ENCODE measurements at places on chromosomes 6 and 20.

DNA sequence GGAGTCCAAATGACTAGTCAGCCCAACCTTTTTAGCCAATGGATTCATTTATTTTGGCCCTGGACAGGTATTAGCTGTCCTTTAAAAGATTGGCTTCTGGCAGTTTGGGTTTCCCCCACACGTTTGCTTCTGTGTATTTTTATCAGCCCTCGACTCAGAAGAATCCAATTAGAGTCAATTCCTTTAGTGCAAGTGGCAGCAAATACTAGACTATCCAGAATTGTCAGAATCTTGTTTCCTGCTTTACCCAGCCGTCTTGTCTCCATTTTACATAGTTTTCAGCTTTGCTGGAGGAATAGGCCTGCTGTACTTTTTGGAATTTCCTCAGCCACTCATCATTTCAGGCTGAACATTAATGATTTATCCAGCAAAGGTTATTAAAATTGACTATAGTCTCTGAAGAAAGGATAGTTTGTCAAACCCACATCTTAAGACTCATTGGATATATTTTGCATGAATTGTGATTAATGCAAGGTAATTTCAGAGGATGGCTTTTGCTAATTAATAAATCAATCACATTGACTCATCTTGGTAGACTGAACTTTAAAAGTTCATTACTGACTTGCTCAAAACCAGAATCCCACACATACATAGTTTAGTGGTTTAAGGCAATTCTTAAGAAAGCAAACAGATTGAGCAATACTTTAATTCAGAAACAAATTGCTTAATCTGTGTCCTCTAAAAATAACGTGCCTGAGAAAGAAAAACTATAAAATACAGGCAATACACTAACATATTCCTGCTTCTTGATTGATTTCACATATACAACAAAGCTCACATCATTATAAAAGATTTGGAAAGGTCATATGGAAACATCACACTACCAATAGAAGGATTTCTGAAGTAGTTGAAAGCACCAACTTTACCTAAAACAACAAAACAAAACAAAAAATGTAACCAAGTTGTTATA, 62.9 kb upstream of the ZNF217 start:
- no peak for DNase-seq

GRCh38 chr20:64052987-64053840, 3.8 kb upstream of the SOX18 start:
- no peak for DNase-seq

- no peak for DNase-seq
Observed at GRCh38 chr6:163705923-163706322, 291.4 kb downstream of the QKI start.

GRCh38 chr6:17156112-17156921, 54.5 kb downstream of the STMND1 start:
- DNase-seq = peak; percentile 88

DNA sequence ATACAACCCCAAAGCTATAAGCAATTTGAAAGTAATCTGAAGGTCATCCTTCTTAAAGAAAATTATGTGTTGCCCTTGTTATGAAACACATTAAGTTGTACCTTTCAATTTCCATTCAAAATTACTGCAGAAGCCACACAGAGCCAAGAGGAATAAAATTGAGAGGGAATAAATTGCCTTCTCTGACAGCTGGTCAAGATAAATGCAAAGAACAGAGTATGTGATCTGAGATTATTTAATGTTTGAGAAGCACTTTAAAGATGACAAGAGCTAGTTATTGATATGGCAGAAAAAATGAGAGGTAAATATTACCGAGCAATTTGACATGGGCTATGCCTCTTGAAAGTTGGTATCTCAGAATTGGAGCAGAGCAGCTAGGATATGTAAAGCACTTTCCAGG, 61.6 kb downstream of the TRDN start:
- no peak for DNase-seq

GRCh38 chr20:45828589-45828988, 1.5 kb upstream of the TNNC2 start:
- peak; percentile 99 for DNase-seq

GRCh38 chr20:34535857-34536256, 19.6 kb downstream of the DYNLRB1 start:
- no peak for DNase-seq

DNA sequence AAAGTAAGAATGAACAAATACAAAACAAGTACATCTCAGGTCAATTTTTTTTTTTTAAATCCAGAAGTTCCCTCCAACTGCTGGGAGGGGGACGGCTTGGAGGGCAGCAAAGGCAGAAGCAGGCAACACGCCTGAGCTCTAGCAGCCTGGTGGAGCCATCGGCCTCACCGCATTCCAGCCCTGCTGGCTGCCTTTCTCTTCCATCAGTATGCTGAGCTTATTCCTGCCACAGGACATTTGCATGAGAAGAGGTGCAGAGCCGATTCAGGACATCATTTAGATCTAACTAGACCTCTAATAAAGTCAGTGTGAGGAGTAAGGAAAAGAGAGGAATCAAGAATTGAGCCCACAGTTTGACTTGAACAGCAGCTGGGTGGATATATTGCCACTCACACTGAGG, 318.8 kb downstream of the ZFAND3 start:
- no peak for DNase-seq

- no peak for DNase-seq
Observed at GRCh38 chr6:50998905-50999304, 180.2 kb downstream of the TFAP2B start.

DNA sequence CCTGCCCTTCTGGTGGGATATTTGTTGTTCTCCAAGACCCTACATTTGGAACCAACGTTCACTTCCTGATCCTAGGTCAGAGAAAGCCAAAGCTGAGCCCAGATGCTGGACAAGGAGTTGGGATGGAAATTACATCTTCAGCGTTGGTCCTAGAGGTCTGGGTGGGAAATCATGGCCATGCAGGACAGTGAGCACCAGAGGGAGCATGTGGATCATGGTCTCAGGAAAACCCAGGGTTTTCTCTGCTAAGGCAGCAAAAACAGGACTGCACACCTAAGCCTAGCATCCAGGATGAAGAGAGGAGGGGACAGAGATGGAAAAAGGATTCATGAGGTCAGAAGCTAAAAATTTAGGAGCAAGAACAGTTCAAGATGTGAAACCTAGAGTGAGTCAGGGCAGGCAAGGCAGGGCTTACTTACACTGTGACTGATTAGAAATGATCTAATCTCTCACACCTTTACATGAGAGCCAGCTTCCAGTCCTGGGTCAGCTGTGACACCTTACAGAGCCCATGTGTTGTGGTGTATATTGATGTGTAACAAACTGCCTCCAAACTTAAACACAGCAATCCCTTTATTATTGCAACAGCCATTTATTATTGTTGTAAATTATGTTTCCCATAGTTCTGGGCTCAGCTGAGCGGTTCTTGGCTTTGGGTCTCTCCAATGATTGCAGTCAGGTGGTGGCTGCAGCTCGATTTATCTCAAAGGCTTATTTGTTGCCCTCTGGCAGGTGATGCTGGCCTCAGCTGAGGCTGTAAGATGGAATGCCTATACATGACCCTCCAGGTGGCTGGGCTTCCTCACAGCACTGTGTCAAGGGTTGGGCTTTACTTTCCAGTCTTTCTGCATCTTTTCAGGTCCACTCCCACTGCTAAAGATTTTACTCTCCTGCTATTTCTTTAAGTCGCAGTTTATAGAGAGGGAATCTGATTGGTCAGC, 6.5 kb downstream of the C20orf202 start:
- DNase-seq = no peak

DNA sequence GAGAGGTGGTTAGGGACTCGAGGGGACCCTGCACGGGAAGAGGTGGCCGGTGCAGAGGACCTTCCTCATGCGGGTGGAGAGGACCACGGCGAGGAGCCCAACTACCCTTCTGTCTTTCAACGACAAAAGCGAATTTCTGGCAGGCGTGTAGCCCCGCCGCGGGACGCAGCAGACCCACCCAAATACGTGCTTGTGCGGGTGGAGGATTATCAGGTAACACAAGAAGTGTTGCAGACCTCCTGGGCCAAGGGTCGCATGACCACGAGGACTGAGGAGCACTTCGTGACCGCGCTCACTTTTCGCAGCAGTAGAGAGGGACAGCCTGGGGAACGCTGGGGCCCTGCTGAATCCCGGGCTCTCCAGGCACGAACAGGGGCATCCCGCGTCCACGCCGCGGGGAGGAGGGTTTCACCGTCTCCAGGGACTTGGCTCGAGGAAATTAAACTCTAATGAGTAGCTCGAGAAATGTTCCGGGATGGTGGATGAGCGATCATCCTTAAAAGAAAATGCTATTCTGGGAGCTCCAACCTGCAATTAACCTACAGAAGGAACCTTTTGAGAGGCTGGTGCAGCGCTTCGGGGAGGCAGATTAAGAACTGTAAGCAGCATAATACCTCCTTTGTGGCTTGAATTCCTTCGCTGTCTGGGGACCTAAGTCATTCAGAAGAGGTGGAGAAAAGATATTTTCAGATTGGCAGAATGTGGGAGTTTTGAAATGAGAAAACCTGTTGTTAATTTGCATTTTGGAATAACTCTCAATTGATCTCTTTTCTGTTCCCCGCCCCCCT, 804 bp downstream of the C6orf141 start:
- no peak for DNase-seq

All from myocyte (in vitro differentiated cells).